Sigmoid colon (tissue), 7 donors: ENCODE measurements at places on chromosomes 16 and 17. TPM values are rescaled to one million over a fixed set of nuclear protein-coding genes. Genes with fewer than 3 reads are reported as not detected.
A peak's percentile ranks its signal among the peaks of the same experiment; 100 is the strongest.

DNA sequence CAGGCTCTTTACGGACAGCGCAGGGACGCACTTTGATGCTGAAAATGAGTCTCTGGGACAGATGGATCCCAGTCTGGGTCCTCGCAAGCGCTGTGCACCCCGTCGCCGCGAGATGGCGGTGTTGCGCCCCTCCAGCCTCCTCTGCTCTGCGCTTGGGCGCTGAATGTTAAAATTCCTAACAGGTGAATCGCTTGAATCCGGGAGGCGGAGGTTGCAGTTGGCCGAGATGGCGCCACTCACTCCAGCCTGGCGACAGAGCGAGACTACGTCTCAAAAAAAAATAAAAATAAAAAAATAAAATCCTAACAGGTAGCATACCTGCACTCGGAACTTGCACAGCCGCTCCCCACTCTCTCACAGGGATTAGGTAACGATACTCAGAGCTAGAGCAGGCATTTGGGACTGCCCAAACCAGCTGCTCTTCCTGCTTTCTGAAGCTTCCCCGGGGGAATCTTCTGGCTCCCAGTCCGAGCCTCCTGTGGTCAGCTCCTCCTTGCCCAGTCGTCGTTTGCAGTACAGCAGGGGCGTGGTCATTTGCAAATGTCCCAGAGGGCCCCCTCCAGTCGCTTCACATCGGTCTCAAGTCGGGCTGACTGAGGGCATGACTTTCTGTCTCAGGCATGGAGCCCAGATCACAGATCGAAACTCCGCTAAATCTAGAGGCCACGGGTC lies 26.2 kb upstream of the OSGIN1 start:
- no peaks in the 10 kb centered on the region for H3K36me3 ChIP-seq
- peaks cover 7% of the 10 kb centered on the region for H3K4me1 ChIP-seq
- H3K4me3 ChIP-seq = no peak overlapping the region

GRCh38 chr17:38728290-38728831 lies 1.8 kb upstream of the CISD3 start:
- H3K36me3 ChIP-seq = no peaks in the 10 kb centered on the region
- H3K4me1 ChIP-seq = peaks cover 45% of the 10 kb centered on the region
- no peaks in the 10 kb centered on the region for H3K27me3 ChIP-seq
- DNase-seq = no peak

- no peak for DNase-seq
- no peak overlapping the region for H3K27ac ChIP-seq
Measured at GRCh38 chr17:82399601-82400101, 18.5 kb upstream of the HEXD start.

DNA sequence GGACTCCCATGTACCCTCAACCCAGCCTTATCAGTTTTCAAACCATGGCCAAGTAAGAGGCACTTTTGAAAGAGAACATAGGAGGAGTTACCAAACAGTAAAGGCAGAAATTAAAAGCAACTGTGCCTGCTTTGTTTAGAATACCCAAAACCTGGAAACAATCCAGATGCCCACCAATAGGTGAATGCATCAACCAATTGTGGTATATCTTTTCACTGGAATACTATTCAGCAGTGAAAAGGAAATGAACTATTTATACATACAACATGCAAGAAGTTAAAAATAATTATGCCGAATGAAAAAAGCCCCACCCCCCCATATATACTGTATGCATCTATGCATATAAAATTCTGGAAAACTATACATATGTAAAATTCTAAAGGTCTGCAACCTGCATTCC lies 37.0 kb downstream of the PITPNC1 start:
- no peak overlapping the region for H3K27ac ChIP-seq
- H3K4me3 ChIP-seq = no peak overlapping the region
- H3K36me3 ChIP-seq = no peaks in the 10 kb centered on the region
- no peaks in the 10 kb centered on the region for H3K4me1 ChIP-seq
- DNase-seq = no peak

DNA sequence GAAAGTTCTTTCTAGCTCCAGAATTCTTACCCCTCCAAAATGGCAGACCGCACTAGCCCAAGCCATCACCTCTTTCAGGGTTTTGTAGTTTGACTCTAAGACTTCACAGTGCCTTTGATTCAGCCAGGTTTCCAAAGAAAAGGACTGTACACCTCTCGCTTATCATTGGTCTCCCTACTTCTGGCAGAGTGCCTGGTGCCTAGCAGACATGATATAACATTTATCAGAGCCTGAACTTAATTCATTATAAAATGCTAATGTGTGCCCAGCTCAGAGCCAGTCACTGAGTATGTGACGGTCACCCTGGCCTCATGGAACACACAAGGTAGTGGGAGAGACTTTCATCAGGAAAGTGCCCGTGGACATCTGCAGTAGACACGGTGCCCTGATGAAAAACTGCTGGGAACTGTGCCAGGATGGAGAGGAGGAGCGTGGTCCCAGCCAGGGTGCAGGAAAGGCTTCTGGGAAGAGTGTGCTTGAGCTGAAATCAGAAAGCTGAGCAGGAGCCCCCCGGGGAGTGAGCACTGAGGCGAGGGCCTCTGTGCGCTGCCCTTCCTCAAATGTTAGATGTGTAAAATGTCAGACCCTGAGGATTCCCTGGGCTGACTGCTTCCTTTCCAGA lies 34.3 kb upstream of the LGALS9 start:
- no peaks in the 10 kb centered on the region for H3K27me3 ChIP-seq
- H3K27ac ChIP-seq = no peak overlapping the region
- peaks cover 21% of the 10 kb centered on the region for H3K4me1 ChIP-seq
- DNase-seq = no peak
- no peak overlapping the region for H3K4me3 ChIP-seq

- peaks cover 6% of the 10 kb centered on the region for H3K36me3 ChIP-seq
- peak within 1 kb of the TSS; percentile 100 for H3K4me3 ChIP-seq
- peak within 1 kb of the TSS; percentile 100 for H3K27ac ChIP-seq
- DNase-seq = no peak
- H3K4me1 ChIP-seq = peaks cover 41% of the 10 kb centered on the region
Measured at GRCh38 chr17:80260791-80261158, at the start of gene RNF213. RNF213 (plus strand) TSS chr17:80260852; CDS start chr17:80263682, 2,830 bp downstream.

DNA sequence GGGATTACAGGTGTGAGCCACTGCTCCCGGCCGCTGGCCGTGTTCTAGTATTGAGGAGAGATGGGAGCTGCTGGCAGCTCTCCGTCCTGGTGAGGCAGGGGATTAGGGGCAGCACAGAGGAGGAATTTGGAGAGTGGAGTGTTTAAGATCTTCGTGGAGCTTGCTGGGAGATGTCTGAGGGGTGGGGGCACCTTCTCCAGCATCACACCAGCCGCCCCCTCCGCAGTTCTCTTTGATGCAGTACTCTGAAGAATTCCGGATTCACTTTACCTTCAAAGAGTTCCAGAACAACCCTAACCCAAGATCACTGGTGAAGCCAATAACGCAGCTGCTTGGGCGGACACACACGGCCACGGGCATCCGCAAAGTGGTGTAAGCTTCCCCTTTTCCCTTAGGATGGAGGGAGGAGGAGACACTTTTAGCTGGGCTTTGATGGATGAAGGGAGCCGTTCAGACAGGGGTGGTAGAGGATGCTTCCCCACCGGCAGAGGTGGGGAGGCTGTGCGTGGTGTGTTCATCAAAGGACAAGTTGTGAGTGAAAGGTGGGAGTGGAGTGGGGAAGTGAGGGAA lies 11.9 kb downstream of the ITGAM start:
- no peaks in the 10 kb centered on the region for H3K27me3 ChIP-seq
- H3K27ac ChIP-seq = no peak overlapping the region
- no peaks in the 10 kb centered on the region for H3K36me3 ChIP-seq
- H3K4me1 ChIP-seq = no peaks in the 10 kb centered on the region
- DNase-seq = no peak

Gene ZNF385C
- polyA plus RNA-seq = 0.42 TPM

Gene MMP15
- polyA plus RNA-seq = 10.8 TPM

Gene PITPNM3
- 4.6 TPM for polyA plus RNA-seq

Gene JPH3
- 0.90 TPM for polyA plus RNA-seq

Gene HAS3
- polyA plus RNA-seq = 5.0 TPM
